ENCODE measurements at places on chromosomes 5 and 9. TPM values are rescaled to one million over a fixed set of nuclear protein-coding genes. Genes with fewer than 3 reads are reported as not detected.
A peak's percentile ranks its signal among the peaks of the same experiment; 100 is the strongest.

DNA sequence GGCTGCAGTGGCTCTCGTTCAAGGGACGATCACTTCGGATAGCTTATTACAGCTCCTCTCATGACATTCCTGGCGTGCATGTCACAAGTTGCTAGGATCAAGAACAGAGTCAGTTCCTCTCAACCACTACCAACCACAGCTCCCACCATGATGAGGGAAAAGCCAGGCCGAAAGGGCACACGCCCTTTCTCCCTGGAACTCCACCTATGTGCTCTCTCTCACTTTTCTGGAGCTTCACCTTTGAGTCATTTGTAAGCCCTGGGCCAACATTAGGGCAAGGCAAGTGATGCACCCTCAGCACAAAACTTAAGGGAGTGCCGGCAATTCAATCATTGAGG lies 1.6 kb downstream of the SPACA9 start:
- DNase-seq: no peak

- DNase-seq: no peak
Observed at GRCh38 chr9:96089452-96090085, 212.4 kb downstream of the HSD17B3 start.

DNA sequence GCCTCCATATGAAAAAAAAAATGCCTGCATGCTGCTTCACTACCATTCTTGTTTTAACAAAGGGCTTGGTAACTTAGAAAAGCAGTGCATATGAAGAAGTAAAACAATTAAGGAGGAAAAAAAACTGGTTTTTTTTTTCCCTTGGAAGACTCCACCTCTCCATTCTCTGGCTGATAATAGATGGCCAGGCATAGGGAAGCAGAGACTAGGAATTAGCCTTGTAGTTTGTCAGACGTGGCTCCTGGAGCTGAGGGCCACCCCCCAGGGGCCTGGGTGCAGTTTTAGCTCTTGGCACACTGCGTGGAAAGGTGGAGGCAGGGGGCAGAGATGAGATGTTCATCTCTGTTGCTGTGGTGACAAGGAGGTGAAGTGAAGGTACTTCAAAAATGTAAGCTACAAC lies 42.7 kb downstream of the WDR36 start:
- no peak for DNase-seq

- DNase-seq: no peak
Observed at GRCh38 chr5:110377361-110377760, 349.1 kb downstream of the TMEM232 start.

DNA sequence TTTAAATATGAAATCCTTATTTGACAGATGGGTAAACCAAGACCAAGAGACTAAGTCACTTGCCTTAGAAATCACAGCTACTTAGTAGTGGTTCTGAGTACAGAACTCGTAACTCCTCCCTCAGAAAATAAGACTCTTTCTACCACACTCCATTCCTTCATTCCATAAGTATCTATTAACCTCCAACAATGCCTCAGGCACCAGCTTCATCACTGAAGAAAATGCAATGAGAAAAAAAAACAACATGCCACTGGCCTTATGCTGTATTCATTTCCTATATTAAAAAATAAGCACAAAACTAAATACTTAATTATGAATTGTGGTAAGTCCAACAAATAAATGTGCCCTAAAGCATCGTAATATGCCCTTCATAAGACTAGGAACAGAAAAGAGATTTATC lies 13.5 kb upstream of the FREM1 start:
- DNase-seq: no peak

GRCh38 chr5:82754759-82755158 lies 322.4 kb downstream of the TMEM167A start:
- DNase-seq: no peak

- DNase-seq: no peak
Observed at GRCh38 chr5:96157841-96158291, 196.2 kb upstream of the ELL2 start.

- DNase-seq: no peak
Observed at GRCh38 chr5:171855798-171856763, 70.5 kb downstream of the SMIM23 start.

DNA sequence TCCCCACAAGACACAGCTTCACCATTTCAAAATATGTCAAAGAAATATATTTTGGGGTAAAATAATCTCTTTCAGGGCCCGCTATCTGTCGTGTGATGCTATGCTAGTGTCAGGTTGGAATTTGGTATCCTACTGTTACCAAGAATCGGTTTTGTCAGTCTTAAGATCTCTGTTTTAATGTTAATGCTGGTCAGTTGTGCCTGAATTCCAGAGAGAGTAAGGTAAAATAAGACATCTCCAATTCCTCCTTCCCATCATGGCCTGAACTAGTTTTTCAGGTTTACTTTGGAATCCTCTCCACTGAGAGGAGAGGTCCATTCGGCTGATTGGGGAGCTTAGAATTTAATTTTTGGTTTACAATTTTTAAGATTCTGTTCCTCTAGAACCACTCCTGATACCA lies 10.4 kb upstream of the BTF3 start:
- DNase-seq: no peak

- peak; percentile 31 for DNase-seq
Observed at GRCh38 chr9:89850631-89851325, 246.0 kb downstream of the GADD45G start.

DNA sequence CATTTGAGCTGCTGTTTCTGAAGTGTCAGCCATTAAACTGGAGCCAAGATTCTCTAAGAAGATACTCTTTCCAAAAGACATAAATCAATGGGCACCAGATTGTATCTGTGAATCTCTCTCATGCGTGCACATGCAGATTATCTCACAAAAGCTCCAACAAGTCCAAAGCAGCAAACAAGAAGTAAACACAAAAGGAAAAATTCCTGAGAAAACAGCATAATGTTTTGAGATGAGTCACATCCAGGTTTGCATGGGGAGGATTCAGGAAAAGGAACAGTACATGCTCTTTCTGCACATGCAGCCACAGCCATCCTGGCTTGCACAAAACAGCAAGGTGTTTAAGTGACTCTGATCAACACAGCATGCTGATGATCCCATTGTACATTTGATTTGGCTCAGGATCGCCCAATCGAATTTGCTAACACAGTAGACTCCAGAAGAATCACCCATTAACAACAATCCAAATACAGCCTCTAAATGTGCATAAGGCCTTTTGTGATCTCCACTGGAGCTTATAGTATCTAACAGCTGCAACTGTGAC lies 143.1 kb downstream of the ELAVL2 start:
- peak; percentile 52 for DNase-seq

- DNase-seq: peak; percentile 87
Observed at GRCh38 chr5:74192606-74193299, 447.8 kb downstream of the ENC1 start.

DNA sequence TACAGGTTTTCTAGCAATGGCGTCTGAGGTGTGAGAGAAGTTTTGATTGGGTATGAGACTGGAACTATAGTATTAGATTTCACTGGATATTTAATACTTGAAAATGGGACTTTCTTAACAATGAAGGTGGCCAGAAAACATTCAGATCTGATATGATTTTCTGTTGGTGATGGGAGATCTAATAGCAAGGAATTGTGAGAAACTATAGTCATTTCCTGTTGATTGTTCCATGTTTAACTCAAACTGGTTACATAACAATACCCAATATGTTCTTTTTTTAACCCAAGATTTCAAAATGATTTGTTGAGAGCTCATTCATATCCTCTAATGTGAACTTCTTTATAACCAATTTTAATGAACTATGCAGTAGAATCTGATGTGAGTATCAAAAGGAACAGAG lies 793.2 kb upstream of the RGMB start:
- no peak for DNase-seq

Gene SLC25A48
- 2.4 TPM for total RNA-seq

Gene STK32A
- total RNA-seq: 5.0 TPM

Gene TAF11L12
- total RNA-seq: not detected
